ENCODE measurements at places on chromosomes 2 and 18.

DNA sequence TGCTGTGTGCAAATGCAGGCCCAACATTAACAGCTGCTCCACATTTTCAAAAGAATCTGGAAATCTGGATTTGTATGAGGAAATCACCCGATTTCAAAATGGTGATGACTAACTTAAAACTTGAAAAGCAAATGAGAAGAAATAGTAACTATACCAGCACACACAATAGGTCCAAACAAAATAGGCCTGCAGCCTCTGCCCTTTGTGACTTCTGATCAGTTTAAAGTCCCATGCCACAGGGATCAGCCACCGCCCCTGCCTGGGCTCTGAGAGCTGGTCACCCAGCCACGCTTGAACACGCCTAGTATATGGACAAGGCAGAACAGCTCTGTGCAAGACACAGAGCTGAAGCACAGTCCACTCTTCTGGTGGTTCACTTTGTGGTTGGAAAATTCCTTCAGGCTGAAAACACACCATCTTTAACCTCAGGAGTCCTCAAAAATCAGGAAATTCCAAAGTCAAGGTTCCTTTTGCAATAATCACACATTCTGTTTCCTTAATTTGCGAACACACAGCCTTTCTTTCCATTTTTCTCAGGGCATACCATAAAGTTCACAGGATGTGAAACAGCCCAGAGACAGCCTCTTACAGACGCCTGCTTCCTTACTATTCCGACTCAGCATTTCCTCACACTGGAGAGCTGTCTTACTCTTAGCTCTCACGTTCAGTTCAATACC, 150.1 kb upstream of the RIOK3 start:
- DNase-seq = no peak

- DNase-seq = no peak
Measured at GRCh38 chr2:182018218-182018617, 32.6 kb downstream of the PPP1R1C start.

DNA sequence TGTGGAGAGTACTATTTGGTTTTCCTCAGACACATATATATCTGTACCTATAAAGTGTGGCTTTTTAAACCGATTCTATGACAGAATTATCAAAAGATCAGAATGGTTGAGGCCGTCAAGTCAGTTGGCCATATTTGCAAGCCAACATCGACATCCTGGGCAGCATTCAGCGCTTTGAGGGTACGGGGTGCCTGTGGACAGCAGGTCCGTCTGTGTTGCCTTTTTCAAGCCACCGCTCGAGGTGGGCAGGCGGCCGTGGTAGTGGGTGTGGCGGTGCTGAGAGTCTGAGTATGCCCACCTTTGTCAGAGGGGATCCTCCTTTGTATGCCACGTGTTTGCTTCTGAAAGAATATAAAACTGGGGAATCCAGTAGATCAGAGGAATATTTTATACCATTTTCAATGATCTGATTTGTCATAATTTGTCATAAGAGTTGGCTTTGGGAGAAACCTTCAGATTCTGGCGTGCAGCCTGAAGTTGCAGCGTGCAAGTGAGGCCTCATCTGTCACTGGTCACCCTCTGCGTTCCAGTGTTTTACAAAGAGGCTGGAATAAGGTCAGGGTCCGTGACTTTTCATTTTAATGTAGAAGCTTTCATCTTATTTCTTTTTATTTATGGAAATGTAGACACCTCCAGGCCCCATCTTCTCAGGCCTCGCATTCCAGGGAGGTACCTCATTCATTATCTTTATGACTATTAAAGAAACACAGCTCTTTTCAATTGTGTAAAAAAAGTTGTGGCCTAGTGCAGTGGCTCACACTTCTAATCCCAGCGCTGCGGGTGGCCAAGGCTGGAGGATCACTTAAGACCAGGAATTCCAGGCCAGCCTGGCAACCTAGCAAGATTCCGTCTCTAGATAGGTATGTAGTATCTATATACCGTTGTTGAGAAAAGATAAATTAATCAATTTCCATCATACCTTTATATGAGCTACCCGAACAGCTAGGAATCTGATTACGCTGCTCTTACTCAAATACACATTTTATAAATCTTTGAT, 37.8 kb upstream of the RBM44 start:
- no peak for DNase-seq

- peak; percentile 44 for DNase-seq
Measured at GRCh38 chr2:120783371-120783791, 47.7 kb downstream of the GLI2 start.

- DNase-seq = peak; percentile 61
Measured at GRCh38 chr2:98564541-98565132, 43.7 kb downstream of the COA5 start.

DNA sequence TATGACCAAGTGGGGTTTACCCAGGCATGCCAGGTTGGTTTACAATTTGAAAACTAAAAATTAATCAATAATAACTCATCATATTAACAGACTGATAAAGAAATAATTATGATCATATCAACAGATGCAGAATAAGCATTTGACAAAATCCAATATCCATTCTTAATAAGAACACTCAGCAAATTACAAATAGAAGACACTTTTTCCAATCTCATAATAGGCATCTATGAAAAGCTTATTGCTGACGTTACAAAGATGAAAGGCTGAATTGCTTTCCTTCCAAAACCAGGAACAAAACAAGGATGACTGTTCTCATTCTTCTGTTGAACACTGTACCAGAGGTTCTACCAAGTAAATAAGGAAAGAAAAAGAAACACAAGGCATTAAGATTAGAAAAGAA, 55.1 kb upstream of the C2orf15 start:
- no peak for DNase-seq

DNA sequence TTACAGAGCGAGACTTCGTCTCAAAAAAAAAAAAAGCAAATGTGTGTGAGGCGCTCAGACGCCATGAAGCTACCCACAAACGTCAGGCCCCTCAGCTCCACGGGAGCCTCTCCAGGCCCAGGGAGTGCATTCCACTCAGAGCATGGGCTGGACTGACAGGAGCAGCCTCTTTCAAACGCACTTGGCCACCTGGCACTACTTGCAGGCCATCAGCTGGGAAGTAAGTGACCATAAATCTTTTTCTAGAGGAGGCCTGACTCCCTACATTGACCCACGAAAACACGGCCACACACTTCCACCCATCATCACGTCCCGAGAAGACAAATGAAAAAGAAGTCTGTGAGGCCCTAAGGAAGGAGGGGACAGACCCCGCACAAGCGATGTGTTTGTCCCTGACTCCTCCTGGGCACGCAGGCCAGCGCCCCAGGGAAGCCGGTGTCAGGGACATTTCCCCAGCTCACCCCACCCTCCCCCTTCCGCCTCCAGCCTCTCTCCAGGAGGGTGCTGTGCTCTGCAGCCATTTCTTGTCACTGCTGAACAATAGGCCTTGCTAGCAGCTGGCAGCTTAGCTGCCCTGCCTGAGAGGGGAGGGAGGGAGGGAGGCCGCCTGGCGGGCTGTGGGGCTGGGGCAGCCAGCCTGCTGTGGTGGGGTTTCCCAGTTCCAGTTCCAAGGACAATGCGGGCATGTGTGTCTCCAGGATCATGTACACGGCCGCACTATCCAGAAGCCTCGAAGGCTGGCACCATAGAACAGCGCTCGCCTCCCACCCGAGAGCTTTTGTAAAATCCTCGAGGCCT, 26.6 kb downstream of the SERTAD2 start:
- DNase-seq = no peak

GRCh38 chr2:162092658-162093556, 18.9 kb upstream of the DPP4 start:
- DNase-seq = no peak

- DNase-seq = no peak
Measured at GRCh38 chr2:113160962-113161361, 12.8 kb upstream of the PSD4 start.

DNA sequence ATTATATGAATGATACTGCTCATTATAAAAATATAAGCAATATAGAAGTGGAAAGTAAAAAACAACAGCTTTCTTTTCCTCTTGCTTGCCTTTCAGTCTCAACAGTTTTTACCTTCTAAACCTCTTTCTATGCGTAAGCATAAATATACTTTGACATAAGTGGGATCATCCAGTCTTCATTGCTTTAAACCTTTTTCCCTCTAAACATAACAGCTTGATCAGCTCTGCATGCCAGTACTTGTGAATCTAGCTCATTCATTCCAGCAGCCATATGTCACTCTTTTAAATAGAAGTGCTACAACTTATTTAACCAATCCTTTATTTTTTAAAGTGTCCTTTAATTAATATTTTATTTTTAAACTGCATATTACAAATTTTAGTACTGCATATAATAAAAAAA, 88.1 kb downstream of the TTC27 start:
- peak; percentile 5 for DNase-seq

DNA sequence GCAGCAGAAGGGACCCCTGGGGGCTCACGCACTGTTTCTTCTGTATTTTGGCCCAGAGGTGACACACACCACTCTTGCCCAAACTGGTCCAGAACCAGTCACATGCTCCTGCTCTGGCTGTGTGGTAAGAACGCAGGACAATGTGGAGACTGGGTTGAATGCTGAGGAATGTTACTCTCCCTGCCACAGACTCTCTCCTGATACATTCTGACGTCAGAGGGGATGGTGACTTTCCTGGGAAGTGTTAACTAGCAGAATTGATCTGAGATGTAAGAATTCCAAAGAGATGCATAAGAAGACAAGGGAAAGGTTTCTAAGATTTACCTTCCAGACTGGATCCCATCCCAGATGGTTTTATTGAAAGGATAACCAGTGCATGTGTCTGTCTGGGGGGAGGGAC, 100.8 kb downstream of the ASB1 start:
- no peak for DNase-seq

- DNase-seq = no peak
Measured at GRCh38 chr18:2207294-2207693, 364.0 kb downstream of the METTL4 start.

- no peak for DNase-seq
Measured at GRCh38 chr2:128550389-128550788, 231.7 kb upstream of the HS6ST1 start.

- DNase-seq = no peak
Measured at GRCh38 chr2:94996305-94997100, 29.0 kb upstream of the MAL start.

- no peak for DNase-seq
Measured at GRCh38 chr2:127584516-127585033, 49.1 kb downstream of the MYO7B start.

GRCh38 chr18:70322928-70323327, 34.1 kb downstream of the SOCS6 start:
- DNase-seq = no peak

DNA sequence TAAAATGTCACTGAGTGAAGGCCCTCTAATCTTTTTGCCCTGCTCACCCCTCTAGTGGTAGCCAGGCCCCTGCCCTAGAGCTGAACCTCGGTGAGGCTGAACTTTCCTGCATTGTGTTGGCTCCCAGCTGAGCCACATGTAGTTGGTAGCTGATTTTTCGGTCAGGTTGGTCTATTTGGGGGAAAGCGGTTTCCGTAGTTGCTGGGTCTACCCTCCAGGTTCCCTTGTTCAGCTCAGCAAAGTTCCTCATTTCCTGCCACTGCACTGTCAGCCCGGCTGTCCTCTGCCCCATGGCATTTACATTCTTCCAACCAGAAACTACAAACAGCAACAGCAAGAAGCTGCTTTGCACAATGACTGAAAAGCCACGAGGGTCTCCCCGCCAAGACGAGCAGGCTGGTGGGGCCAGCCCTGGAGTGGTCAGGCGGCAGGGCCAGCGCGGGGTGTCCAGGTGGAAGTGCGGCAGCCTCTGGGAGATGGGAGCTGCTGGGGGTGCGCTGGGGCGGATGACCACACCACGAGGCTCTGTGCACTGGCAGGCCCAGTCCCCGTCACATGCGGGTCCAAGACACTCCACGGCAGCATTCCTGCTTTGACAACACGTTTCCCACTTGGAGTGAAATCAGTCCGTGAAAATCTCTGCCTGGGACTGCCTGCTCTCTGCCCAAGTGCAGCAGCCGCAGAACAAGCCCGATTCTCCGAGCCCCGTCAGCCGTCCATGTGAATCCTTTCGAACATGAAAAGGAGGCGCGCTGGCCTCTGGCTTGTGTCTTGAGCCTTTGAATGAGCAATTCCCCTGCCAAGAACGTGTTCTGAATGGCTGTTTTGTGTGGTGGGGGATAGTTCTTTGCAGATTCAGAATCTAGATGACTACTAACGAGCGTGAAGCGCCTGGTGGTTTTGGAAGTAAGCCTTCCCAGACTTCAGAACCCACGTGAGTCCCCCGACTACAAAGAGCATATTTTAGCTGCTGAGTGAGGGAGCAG, 159.4 kb downstream of the ASB1 start:
- peak; percentile 19 for DNase-seq

DNA sequence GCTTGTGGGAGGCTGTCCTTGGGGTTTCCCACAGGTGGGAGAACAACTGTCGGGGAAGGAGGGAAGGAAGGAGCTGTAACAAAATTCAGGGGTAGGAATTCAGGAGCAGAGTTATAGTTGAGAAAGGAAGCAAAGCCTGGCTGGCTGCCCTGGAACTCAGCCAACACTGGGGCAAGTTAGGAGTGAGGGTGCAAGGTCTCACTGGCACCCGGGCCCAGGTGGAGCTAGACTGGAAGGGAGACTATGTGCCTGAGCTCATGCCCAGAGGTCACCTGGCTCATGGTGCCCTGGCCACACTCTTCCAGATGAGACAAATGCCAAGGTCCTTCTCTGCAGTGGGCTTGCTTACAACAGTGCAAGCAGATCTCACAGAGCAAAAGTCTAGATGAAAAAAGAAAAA, 75.6 kb upstream of the ARHGAP28 start:
- DNase-seq = no peak

DNA sequence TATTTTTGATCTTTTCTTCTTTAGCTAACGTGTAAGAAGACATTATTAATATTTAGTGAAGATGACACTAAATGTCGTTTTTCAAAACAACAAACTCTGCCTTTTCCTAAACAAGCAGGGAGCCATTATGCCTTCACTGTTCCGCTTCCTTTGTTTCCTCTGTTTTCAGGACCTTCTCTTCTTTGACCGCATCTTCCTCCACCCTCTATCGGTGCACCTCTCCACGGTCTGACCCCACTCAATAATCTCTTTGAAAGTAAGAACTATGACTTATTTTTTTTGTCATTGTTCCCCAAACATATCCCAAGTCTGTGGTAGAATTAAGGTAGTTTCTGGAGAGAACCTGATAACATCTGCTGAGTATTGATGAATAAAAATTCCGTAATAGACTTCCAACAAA, 5.8 kb upstream of the SCN1A start:
- no peak for DNase-seq
